ENCODE measurements at places on chromosomes 5 and 9.

- DNase-seq, result no peak
Measured at GRCh38 chr5:4386152-4386551, 754.0 kb upstream of the ADAMTS16 start.

GRCh38 chr5:162664846-162665245 is 597.3 kb downstream of the GABRG2 start:
- no peak for DNase-seq

DNA sequence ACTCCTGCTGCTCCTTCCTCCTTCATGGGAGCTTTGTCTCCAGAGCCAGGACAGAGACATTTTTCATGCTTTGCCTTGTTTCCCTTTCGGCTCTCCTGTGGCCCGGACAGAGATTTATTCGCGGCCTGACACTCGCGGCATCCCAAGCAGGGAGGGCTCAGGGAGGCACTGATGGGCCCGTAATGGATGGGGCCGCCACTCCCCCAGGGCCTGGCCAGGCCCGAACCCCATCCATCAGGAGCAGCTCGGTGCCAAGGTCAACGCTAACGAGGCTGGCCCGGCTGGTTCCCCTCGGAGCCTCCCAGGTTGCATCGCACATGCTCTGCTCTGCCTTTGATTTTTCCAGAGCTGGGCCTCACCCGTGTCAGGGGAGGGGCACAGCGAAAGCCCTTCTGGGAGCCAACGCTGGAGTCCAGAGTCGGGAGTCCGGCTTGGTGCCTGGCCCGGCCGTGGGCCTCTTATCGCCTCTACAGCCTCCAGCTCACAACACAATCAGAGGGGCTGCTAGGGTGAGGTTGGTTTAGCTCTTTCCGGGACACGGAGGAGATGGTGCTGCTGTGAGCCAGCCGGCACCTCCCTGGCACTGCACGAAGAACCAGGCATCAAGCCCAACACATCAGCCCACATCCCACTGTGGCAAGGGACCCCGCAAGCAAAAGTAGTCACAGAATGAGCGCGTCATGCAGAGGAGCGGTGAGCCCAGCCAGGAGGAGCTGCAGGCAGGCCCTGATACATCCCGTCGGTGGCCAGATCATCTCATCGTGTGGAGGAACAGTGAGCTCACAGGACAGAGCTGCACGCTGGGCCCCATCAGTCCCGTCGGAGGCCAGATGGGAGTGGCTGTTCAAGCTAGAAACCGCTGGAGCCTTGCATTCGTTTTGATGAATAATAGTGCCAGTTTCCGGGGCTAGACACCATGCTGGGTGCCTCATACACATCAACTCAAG is 72.2 kb upstream of the BARHL1 start:
- no peak for DNase-seq

- DNase-seq, result no peak
Measured at GRCh38 chr5:176803943-176804498, 6.3 kb upstream of the UNC5A start.

All from CD4-positive, alpha-beta T cell treated with Interleukin-15 for 1 hour (primary cell).